ENCODE measurements at places on chromosomes 13 and 19.

DNA sequence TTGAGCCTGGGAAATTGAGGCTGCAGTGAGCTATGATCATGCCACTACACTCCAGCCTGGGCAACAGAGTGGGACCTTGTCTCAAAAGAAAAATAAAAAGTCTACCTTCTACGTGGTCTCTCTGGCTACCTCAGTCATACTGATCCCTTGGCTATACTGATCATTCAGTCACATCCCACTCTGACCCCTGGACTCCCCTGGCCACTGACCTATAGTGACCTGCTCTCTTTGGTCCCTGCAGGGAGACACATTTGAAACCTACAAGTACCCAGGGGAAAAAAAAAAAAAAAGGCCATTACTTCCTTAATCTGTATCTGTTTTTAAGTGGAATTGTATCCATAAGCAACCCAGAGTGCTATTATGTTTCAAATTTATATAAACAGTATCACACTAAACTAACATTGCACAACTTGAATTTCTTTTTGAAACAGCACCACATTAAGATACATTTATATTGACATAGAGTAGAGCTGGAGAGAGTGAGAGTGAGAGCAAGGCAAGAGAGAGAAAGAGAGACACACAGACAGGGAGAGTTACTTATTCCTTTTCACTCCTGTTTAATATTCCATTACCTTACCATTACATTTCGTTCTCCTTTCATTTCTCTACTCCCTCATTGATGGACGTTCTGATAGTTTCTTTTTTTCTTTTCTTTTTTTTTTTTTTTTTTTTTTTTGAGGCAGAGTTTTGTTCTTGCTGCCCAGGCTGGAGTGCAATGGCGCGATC, 23.7 kb upstream of the CERS4 start:
- H3K27ac ChIP-seq, result no peak overlapping the region
- H3K4me3 ChIP-seq, result no peak overlapping the region
- no peak for DNase-seq

- no peak overlapping the region for H3K4me3 ChIP-seq
- H3K27me3 ChIP-seq, result no peaks in the 10 kb centered on the region
- no peak overlapping the region for H3K27ac ChIP-seq
These were observed 74.6 kb upstream of the NPAS1 start for GRCh38 chr19:46944918-46945628.

- H3K4me3 ChIP-seq, result no peak overlapping the region
- no peaks in the 10 kb centered on the region for H3K27me3 ChIP-seq
- DNase-seq, result no peak
- H3K27ac ChIP-seq, result no peak overlapping the region
- H3K4me1 ChIP-seq, result no peaks in the 10 kb centered on the region
These were observed 577.3 kb upstream of the GPC6 start for GRCh38 chr13:92649140-92649813.

- H3K36me3 ChIP-seq, result no peaks in the 10 kb centered on the region
- no peaks in the 10 kb centered on the region for H3K27me3 ChIP-seq
- no peak for DNase-seq
- no peak overlapping the region for H3K4me3 ChIP-seq
These were observed 1730.1 kb downstream of the SLITRK5 start for GRCh38 chr13:89401264-89401675.

- H3K4me1 ChIP-seq, result no peaks in the 10 kb centered on the region
- no peak for DNase-seq
- no peaks in the 10 kb centered on the region for H3K36me3 ChIP-seq
These were observed 90.2 kb upstream of the UQCRFS1 start for GRCh38 chr19:29303069-29303718.

DNA sequence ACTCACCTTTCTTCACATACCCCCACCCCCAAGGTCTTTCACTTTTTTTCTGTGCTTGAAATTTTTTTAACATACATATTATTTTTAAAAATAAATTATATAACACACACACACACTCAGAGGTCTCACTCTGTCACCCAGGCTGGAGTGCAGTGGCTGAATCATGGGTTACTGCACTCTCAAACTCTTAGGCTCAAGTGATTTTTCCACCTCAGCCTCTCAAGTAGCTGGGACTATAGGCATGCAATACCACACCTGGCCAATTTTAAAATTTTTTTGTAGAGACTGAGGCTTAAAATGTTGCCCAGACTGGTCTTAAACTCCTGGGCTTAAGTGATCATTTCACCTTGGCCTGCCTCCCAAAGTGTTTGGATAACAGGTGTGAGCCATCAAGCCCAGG, 32.9 kb upstream of the ZNF429 start:
- H3K36me3 ChIP-seq, result no peaks in the 10 kb centered on the region
- H3K27me3 ChIP-seq, result no peaks in the 10 kb centered on the region
- H3K27ac ChIP-seq, result no peak overlapping the region
- no peak overlapping the region for H3K4me3 ChIP-seq

DNA sequence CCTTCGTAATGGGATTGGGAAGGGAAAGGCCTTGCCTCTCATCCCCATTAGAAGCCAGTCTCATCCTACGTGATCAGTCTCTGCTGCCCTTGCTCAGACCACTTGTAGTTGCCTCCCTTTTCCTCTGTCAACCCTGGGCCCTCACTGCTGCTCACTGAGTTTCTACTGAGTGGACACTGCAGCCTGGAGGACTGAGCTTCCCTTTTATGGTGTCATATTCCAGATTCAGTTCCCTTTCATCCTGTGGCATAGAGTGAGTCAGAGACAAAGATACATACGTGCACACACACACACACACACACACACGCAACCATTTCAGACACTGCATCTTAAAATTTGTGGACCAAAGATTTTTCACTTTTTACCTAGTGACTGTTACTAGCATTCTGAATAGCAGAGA, 56.6 kb downstream of the COG3 start:
- no peaks in the 10 kb centered on the region for H3K4me1 ChIP-seq
- H3K36me3 ChIP-seq, result no peaks in the 10 kb centered on the region
- H3K27ac ChIP-seq, result no peak overlapping the region
- no peak overlapping the region for H3K4me3 ChIP-seq
- no peaks in the 10 kb centered on the region for H3K27me3 ChIP-seq
- DNase-seq, result no peak

DNA sequence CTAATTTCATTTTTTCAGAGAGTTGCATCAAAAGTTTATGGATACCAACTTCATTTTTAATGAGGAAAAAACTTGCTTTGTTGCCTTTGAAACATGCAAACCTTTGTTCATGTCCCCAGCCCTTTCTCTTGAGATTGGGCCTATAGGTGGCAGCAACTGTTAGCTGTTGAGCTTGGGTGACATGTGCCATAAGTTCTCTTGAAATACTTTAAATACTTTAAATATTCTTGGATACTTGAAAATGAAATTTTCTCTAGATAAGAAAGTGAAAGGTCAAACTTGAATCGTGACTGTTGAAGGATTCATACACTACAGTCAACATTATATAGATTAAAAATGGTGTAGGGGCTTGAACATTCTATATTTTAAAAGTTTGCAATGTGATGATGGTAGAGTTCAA, 294.9 kb downstream of the NDFIP2 start:
- H3K4me1 ChIP-seq, result no peaks in the 10 kb centered on the region
- no peaks in the 10 kb centered on the region for H3K27me3 ChIP-seq
- no peaks in the 10 kb centered on the region for H3K36me3 ChIP-seq
- DNase-seq, result peak; percentile 40

Data from testis (tissue), 5 donors.